ENCODE measurements at places on chromosomes 13 and 19.

- no peak for DNase-seq
Observed at GRCh38 chr13:36857253-36857652, 38.2 kb downstream of the RFXAP start.

- peak; percentile 37 for DNase-seq
Observed at GRCh38 chr13:43232873-43233265, 209.5 kb downstream of the DNAJC15 start.

GRCh38 chr19:8705742-8706141 lies 7.1 kb upstream of the ACTL9 start:
- no peak for DNase-seq

DNA sequence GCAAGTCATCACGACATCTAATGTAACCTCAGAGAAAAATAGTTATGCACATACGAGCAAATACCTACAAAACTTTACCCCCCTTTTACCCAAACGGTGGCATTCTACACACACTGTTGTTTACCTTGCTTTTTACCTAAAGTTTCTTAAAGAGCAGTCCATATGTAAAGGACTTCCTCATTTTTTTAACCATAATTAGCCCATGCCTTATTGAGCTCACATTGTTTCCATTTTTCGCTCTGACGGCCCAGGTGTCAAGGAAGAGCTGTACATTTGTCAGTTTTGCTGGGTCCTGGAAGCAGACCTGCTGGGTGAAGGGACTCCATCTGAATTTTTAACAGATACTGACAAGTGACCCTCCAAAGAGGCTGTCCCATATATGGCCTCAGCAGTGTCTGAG lies 89.4 kb downstream of the STK24 start:
- DNase-seq = no peak

- DNase-seq = peak; percentile 71
Observed at GRCh38 chr13:106349080-106349931, 186.2 kb downstream of the EFNB2 start.

DNA sequence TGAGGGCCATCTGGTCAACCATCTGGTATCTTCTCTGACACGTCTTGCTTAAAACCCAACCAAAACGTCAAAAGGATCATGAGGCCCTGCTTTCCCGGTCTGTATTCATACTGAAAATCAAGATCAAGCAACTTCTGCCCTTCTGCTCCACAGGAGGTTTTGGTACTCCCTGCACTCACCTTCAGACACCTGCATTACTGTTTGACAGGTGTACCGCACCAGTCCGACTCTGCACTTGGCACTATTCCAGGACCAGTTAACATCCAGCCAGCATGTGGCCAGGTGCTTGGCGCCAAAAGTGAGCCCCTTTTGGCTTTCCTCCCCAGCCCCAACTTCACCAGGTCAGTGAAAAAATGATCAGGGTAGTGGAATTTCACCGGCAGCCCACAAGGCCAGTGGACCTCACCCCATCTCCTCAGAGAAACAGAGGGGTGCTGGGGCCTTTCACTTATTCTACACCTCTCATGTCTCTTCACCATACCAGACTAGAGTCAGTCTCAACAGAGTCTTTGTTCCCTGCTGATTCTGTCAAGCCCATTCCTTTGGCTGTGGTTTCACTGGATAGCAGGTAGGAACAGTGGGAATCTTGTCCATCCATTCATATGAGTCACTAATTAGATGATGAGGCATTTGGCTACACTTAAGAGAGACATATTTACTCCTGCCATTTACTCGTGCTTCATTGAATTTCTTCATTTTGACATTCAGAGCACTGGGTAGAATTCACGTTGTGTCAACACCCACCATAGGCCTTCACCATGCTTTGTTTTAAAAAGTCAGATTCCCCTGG lies 85.3 kb downstream of the ZNF726 start:
- no peak for DNase-seq
